ENCODE measurements at places on chromosomes 3 and 15.

GRCh38 chr15:55108858-55109518, 87.8 kb downstream of the RSL24D1 start:
- no peak for DNase-seq

DNA sequence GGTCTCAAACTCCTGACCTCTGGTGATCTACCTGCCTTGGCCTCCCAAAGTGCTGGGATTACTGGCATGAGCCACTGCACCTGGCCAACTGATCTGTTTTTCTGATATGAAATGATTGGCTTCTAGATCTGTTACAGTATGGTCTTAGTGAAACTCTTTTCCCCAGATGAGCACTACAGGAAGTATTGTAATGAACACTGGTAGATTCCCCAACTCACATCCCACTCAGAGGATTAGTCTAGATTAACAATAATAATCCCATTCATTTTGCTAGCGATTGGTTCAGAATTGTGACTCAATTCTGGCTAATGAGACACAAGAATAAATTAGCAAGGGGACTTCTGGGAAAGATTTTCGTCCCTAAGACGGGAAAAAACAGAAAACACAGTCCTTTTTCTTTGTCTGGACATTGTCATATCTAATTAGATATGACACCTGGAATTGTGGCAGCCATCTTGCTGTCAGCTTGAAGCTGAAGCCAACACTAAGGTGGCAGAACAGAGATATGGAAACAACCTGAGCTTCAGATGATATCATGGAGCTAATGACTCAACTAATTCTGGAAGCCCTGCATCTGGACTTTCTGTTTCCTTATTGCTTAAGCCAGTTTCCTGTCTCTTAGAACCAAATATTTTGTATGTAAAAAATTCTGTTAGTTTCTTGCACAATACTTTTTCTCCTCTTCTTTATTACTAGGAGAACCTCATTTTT, 17.4 kb upstream of the NPTN start:
- DNase-seq, result no peak

DNA sequence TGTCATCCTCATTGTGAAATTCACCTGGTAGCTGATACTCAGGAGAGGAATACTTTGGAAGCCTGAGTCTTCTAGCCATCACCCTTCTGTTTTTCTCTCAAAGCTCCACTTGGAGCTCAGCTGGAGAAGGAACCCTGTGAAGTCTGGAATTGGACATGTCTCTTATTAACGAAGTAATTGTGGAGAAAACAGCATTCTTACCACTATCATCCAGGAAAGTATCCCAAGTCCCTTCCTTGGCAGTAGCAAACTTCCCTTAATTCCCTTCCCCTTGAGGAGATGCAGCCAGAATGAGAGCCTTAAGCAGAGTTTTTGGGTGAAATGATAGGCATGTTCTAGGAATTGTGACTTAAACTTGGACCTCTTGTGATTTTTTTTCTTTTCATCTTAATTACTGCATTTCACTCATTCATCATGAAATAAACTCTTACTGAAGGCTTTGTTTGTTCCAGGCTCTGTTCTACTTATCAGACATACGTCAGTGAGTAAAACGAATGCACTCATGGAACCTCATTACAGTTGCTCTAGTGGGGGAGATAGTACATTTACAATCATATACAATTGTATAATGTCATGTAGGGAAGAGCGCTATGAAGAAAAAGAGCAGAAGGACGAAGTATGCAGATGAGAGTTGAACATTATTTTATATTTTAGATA, 30.5 kb upstream of the TCF12 start:
- DNase-seq, result no peak

DNA sequence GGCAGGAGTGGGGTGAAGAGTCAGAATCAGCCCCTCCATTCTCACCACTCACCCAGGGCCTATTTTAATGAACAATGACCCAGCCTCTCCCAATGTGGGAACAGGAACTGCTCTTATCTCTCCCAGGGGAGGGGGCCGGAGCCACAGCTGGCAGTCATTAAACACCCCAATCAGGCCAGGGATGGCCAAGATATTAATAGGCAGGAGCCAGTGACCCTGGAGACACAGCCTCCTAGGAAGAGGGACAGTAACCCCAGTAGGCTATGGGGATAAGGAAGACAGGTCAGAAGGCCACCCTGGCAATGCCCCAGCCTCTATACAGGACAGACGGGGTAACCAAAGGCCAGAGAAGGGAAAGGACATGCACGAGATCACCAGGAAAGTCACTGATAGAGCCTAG, 38.6 kb downstream of the VIPR1 start:
- no peak for DNase-seq

DNA sequence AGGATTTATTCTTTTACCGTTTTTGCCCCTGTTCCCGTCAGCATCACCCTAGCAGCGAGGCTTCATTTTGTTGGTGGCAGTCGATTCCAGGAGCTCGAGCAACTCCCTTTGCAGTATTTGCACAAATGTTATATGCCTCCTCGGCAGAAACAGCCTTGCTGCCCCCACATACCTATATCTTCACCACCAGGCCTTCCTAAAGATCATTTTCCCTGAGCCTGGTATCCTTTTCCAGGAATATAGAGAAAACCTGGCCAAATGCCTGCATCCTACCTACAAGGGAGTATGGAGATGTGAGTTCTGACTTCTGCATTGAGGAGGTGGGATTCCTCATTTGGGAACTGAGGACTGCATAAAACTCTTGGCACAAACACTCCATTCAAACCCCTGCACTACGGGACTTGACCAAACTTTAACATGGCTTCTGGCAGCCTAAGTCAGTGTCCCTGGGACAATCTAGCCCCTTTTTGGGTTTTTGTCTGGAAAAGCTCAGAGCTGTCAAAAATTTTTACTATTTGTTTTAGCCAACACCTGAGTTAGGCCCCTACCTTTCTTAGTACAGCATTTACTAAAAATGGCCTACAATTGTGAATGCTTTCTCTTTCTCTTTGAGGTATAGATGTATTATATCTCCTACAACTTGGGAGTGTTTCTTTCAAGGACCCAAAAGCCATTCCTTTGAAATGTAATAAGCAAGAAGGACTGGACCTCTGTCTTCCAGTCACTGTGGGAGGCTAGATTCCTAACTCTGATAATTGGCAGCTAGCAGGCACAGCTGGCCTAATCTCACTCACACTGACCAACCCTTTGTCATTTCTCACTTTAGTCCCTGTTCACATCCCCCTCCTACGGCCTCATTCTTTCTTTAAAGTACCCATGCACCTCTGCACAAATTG, 12.1 kb upstream of the UBE2Q2 start:
- no peak for DNase-seq

- DNase-seq, result no peak
Observed at GRCh38 chr3:30162579-30162978, 443.8 kb upstream of the TGFBR2 start.

- no peak for DNase-seq
Observed at GRCh38 chr3:16309558-16309957, 44.5 kb downstream of the OXNAD1 start.

GRCh38 chr3:151219056-151219455, 16.0 kb upstream of the GPR171 start:
- DNase-seq, result no peak

DNA sequence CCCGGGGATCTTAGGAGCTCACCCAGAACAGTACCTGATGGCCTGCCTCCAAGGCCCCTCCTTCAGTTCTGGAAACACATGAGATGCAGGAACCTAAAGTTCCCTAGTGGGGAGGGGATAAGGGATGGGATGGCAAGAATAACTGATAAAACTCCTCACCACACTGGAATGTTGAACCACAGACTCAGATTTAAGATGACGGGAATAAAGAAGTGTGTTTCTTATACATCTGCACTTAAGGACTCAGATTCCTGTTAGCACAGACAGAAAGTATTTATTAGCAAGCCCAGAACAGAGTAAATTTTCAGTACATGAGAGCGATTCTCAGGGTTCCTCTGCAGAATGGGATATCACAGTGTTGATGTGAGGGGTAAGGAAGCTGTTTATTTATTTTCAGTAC, 245.2 kb downstream of the TLE3 start:
- no peak for DNase-seq

- DNase-seq, result no peak
Observed at GRCh38 chr3:180416111-180416594, 185.8 kb upstream of the TTC14 start.

GRCh38 chr15:76252249-76252648, 59.0 kb downstream of the ETFA start:
- DNase-seq, result no peak

DNA sequence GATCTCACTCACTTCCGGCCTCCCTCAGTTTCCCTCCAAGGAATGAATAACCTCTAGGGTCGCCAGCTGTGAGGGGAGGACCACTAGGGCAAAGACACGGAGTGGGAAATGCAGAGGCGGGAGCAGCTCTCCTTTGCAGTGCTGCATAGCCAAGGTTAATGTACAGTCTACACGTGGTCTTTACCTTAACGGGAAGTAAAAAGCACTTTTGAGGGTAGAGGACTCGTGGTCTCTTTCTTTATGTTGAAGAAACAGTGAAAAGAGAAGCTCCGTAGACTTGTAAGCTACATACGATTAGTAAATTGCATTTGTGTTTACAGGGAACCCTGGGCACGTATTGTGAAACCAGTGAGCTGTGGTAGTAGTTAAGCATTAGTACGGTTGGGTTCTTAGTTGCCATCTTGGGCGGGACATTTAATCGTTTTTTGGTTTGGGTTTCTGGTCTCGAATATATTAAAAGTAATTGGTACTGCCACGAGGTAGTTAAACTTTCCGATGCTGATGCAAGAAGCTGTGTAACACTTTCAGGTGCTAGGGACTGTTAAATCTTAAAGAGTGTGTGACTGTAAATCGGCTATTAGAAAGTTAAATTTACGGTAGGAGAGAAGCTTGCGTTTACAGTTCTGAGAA, 828 bp downstream of the U2SURP start:
- no peak for DNase-seq

- DNase-seq, result no peak
Observed at GRCh38 chr15:51030649-51031316, 63.9 kb downstream of the TNFAIP8L3 start.

GRCh38 chr3:52310861-52311575, 5.1 kb upstream of the DNAH1 start:
- no peak for DNase-seq

DNA sequence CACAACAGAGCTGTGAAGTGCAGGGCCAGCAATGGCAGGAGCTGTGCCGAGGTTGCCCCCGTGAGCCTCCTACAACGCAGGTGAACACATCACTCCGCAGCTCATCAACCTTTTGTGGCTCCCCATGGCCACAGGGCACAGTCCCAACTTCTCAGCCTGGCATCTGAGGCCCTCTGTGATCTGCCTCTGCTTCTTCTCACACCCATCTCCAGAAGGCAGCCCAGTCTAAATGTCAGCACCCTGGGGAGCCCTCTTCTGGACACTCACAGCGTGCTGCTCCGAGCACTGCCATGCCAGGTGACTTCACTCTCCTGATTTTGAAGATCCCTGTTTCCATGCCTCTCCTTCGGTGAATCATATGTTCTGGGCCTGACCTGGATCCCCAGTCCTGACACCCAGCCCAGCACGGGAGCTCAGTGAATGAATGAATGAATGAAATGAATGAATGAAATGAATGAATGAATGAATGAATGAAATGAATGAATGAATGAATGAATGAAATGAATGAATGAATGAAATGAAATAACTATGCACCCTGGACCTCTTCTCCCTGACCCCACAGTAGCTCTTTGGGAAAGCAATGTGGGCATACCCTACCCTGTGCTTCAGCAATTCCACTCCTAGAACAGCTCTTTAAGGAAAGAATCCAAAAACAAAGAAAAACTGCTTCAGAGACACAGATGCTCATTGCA, 17.9 kb upstream of the SKIC8 start:
- no peak for DNase-seq

GRCh38 chr15:46489276-46489675, 854.4 kb downstream of the SQOR start:
- DNase-seq, result no peak

- DNase-seq, result no peak
Observed at GRCh38 chr3:68973639-68974038, 39.8 kb downstream of the EOGT start.

DNA sequence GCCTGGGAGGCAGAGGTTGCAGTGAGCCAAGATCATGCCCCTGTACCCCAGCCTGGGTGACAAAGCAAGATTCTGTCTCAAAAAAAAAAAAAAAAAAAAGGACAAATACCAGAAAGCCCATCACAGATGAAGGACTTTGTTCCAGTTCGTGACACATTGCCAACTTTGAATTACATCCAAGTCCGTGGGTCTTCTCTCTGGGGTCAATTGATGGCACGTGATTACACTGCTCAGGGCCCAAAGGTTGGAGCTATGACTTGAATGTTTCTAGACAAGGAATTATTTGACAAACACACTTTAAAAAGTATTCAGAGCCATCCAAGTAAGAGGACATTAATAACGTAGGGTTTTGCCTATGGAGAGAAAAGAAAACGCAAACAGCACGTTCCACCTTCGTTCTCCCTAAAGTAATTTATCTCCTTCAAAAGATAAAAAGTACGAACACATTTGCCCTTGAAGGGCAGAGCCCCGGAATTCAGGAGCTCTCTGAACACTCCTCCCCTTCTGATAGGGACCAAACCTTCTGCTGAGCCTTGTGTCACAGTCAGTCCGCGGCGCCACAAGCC, 31.3 kb upstream of the ST3GAL6 start:
- no peak for DNase-seq

GRCh38 chr3:60226912-60227311, 1024.3 kb downstream of the FHIT start:
- DNase-seq, result no peak

All from D721Med (cell line).